T-helper 22 cell (primary cell): ENCODE measurements at places on chromosomes 2 and 18.

DNA sequence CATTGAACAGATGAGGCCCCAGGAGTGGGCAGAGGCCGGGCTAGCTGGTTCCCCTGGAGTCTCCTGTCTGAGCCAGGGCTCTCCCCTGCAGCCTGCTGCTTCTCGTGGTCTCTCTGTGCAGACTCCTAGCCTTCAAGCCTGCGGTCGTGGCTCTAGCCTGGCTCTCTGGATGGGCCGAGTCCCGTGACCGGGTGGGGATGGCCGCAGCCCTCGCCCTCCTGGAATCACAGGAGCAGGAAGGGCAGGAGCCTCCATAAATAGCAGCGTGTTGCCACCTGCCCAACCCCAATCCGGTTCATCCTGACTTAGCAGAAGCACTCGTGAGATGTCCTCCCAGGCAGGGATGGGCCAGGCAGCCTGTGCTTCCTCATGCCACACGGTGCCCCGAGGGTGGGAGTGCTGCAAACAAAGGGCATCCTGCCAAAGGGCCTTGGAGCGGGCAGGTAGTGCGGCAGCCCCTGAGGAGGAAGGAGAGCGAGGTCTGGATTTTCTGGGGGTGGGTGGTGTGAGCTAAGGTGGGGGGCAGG lies 43.9 kb downstream of the FOSL2 start:
- DNase-seq: no peak

- no peak for DNase-seq
Measured at GRCh38 chr18:4270016-4270415, 185.1 kb downstream of the DLGAP1 start.

GRCh38 chr2:25198576-25198975 lies 30.2 kb upstream of the POMC start:
- DNase-seq: no peak

DNA sequence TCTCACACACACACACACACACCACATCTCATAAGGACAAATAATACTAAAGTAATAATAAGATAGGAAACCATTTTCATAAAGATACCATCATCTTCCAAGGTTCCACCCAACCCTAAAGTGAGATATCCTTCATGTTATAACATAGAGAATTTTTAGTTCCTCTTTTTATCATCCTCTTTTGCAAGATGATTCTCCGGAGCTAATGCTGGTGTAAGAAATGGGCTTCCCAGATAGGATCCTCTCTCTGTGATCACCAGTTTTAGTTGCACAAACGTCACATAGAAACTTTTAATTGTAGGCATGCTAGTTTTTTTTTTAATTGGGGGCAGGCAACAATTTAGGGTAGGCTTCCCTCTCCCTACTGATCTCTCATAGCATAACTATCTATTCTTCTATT lies 49.6 kb downstream of the ARHGAP25 start:
- no peak for DNase-seq

DNA sequence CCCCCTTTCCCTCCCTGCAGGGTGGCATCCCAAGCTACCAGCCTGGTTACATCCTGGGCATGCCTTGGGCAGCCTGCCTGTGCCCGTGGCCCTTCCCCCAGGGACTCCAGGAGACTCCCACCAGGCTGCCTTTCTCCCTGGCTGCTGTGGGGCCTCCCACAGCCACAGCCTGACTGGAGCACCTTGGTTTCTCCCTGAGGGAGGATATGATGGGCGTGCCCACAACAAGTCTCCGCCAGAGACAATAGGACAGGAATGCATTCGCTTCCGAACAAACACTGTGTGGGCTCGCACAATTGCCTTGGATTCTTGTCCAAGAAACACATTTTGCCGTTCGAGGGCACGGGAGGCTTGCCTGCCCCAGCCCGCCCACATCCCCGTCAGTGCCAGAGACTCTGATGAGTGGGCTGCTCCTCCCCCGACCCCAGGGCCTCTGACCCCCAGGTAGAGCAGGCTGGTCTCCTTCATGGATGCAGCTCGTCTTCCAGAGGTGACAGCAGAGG lies 102.1 kb downstream of the SMAD7 start:
- no peak for DNase-seq

GRCh38 chr2:21268878-21269224 lies 145.1 kb downstream of the TDRD15 start:
- no peak for DNase-seq

GRCh38 chr2:118062048-118062447 lies 26.2 kb upstream of the INSIG2 start:
- DNase-seq: no peak

DNA sequence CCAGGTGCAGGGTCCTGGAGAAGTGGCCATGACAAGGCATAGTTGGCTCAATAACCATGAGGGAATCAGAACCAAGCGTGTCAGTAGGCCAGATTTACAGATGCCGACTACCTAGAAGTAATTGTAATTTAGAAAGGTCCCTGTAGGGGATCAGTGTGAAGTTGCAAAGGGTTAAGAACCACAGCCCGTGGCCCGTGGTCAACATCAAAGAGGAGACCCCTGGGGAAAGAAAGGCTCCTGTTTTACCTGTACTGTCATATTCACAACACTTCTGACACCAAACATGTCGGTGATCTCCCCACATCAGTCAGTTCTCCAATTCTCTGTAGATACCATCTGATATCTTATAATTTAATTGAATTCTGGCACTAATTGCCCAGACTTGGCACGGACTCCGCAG lies 31.0 kb downstream of the SP100 start:
- DNase-seq: no peak

- peak; percentile 42 for DNase-seq
Measured at GRCh38 chr2:113178891-113179290, 5.1 kb downstream of the PSD4 start.

DNA sequence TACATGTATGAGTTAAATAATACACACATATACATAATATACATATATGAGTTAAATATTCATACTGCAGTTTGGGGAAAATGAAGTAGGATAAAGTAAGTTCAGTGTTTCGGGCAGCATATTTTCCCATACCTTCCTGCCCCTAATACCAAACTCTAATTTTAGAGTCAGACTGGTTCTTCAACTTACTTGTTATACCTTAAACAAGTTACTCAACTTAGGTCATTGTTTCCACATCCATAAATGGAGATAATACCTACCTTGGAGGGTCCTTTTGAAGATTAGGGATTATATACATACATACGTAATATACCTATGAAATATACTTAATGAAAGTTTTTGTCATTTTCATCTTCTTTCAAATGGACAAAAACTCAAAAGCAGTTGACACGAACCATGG lies 8.4 kb downstream of the MEMO1 start:
- DNase-seq: no peak

- no peak for DNase-seq
Measured at GRCh38 chr18:69961718-69962117, 14.0 kb upstream of the CD226 start.

GRCh38 chr2:155418753-155419152 lies 720.3 kb downstream of the KCNJ3 start:
- no peak for DNase-seq

DNA sequence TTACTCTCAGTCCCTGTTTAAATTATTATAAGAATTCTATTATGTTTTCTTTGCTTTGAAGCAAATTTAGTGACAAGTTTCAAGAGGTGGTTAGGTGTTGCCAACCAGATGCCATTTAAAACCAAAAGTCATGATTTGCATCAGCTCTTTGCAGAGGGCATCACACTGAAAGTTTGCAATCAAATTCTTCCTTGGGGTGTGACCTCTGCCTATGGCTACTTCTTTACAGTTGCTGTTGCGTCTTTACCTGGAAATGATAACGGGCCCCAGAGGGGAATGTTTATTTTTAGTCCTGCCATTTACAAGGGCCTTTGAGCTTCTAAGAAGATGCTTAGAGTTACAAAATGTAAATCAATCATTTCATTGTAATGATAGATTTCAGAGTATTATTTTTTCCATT lies 561.0 kb downstream of the ARHGAP15 start:
- no peak for DNase-seq

- no peak for DNase-seq
Measured at GRCh38 chr2:220660277-220661145, 911.6 kb downstream of the EPHA4 start.

GRCh38 chr2:26410764-26411243 lies 9.1 kb downstream of the DRC1 start:
- DNase-seq: no peak

DNA sequence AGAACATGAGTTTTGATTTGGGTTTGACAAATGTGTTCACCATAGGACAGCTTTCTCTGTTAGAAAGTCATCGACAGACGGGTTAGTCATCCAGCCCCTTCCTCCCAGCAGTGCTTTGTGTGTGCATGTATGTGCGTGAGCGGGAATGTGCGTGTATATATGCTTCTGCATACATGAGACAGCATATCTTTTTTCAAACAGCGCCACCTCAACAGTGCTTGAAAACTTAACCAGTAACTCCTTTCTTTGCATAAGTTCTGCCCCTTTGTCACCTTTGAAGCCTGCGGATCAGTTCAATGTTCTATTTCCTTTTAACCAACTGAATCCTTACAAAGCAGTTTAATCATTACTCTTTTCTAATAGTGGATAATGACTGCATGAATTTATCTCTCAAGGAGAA lies 351.4 kb downstream of the LPIN1 start:
- no peak for DNase-seq

DNA sequence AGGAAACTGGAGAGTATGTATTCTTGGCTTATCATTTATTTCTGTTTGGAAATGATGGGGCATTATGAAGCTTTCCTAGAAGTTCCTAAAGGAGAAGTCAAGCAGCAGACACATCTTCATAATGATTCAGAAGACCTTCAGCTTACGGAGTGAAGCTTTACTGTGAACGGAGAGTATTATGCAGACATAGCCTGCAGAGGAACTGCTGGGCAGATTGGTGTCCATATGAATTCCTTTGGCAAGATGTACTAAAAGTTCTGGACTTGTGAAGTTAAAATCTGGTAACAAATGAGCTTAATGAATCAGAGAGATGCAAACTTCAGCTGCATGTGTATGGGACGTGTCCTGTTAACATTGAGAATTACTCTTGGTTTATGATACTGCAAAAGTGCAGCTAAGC lies 60.1 kb downstream of the NABP1 start:
- no peak for DNase-seq

DNA sequence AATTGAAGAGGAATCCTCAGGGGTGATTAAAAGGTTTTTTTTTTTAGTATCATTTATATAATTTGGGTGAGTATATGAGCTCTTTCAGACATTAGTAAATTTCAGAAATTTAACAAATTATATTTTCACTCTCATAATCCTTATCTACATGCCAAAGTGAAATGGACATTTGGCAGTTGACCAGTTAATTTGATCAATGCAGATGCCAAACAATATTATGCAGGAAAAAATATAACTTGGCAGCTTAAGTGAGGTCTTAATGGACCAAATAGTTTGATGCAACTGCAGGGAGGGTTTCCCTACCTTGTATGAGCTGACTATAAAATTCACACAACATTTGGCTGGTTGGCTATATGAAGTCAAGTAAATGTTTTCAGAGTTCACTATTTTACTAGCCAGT lies 185.2 kb downstream of the CCDC102B start:
- no peak for DNase-seq

- no peak for DNase-seq
Measured at GRCh38 chr2:162258686-162259085, 15.4 kb upstream of the FAP start.

- DNase-seq: no peak
Measured at GRCh38 chr2:223037445-223037800, 14.6 kb upstream of the KCNE4 start.
